Stimulated activated naive CD4-positive, alpha-beta T cell treated with Interleukin-2 at 50 U/mL for 16 hours (primary cell): ENCODE measurements at places on chromosomes 6 and 20.
A peak's percentile ranks its signal among the peaks of the same experiment; 100 is the strongest.

DNA sequence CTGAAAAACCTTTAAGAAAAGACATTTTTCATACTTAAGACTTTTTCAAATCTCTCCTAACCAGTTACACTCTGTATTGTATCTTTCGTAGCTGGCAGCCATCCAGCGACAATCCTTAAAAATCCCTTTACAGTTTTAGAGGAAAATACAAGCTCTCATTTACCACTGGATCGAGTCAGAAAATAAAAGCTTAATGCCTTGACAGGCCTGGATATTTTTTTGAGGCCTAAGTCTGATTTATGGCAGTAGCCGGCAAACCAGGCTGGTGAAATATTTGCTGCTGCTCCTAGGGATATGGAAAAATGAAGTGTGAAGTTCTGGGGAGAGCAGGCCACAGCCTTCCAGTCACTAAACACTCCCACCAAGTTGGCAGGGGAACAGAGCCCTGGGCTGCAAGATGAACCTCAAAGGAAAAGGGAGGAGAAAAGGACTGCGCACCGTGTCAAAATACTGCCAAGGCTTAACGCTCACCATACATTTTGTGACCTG is 213.0 kb upstream of the SUPT3H start:
- DNase-seq, result no peak

DNA sequence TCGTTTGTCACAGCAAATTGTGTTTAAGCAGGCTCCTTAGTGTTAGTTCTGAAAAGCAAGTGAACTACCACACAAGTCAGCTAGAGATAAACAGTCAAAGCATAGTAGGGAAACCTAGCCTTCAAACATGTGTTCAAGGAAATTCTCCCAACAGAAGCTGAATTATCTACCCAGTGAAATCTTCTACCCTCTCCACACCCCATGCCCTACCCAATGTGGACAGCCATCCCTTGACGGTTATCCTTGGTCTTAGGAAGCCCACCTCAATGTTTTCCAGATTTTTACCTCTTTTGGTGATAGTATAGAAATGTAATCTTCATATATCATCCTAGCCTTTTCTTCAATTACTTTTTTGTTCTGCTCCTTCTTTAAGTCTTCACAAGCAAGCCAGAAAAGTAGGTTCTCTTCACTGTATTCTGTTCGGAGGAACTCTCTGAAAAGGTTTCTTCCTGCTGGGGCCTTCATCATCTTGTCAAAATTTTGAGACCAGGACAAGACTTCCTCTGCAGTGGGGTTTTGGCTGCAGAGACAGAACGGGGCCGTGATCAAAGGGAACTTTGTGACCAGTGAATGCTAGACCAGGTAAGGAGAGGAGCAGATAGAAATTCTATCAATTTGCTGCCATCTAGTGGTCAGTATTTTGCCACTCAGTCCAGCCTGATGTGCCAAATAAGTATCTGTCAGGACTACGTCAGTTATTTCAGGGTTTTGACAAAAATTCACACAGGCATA is 21.6 kb upstream of the MTRF1L start:
- DNase-seq, result peak; percentile 6

DNA sequence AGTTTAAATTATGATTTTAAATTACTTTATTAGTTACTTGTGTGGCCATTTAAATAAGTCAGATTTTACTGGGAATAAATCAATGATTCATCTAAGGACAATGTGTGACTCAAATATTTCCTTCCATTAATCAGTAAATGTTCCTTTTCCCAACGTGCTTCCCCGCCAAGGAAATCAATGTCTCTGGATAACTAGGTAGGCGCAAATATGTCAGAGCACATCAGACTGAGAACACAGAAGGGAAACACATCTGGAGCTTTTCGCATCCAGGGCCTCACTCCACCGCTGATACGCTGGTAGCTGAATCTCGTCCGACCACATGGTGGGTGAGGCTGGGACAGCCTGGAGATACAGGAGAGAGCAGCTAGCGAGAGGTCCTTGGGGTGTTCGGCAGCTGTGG is 56.4 kb upstream of the RPS6KA2 start:
- DNase-seq, result no peak

DNA sequence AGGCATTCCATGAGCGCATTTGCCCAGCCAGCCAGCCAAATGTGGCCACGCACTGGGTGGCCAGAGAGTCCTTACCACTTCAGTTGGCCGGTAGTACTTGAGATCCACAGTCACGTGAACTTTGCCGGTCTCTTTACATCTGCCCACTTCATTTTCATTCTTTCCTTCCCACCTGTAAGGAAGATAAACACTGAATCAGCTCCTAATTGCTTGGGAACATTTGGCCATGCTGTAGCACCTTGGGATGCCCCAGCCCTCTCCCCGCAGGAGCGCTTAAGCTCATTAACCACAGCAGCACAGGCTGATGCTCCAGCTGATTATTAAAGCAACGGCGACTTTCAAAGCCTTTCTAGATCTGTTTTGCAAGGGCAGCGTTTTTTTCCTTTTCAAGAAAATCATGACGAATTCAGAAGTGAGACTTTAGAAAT is 116.6 kb downstream of the FOXC1 start:
- no peak for DNase-seq

DNA sequence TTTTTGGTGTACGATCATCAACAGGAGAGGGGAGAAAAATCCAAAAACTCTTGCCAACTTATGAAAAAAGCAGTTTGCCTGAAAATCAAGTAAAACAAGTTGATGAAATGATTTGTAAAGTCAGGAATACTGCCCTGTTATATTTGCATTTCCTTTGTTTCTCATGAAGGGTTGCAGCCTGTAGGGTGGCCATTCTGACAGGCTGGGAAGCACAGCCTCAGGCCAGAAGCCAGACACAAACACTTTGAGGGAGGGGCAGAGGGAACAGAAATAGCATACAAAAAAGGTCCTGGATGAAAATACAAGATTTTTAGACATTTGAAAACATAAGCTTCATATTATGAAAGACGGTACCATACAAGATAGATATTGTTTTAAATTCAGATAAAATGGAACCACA is 109.8 kb downstream of the DTNBP1 start:
- DNase-seq, result no peak

GRCh38 chr6:168305863-168306262 is 13.7 kb downstream of the DACT2 start:
- DNase-seq, result no peak

GRCh38 chr20:12870588-12870987 is 138.2 kb upstream of the SPTLC3 start:
- no peak for DNase-seq

DNA sequence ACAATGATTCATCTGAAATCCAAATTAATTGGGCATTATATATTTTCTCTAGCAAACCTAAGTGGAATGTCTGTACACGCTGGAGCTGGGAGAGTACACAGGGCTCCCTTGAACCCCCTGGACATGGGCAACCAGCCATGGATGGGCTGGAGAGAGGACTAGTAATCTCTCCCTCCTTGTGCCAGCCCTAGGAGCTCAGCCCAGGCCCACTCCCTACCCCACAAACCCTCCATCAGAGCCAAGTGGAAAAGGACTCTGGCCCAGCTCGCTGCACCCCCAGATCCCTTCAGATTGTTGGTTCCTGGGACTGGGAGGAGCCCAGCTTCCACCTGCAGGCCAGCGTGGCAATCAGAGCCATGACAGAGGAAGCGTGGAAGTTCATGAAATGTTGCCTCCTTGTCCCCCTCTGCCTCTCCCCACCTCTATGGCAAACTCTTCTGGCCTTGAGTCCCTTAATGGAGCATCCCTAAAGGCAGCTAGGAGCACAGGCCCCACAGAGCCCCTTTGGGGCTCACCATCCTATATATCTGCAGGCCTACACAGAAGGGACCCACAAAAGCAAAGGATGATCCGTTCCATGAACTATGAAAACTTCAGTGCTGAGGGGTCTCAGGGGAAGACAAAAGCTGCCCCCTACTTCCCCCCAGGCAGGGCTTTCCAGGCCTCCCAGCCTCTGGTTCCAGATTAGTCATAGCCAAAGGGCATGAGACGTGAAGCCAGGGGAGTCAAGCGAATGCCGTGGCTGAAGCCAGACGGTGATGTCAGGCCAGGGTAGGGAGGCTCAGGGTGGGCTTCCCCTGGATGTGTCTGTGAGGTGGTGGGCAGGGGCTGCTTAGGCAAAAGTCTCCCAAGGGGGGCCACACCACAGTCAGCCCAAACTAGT is 126.4 kb upstream of the MAFB start:
- no peak for DNase-seq

- no peak for DNase-seq
Observed at GRCh38 chr20:11266571-11266970, 592.8 kb upstream of the JAG1 start.

GRCh38 chr20:49635866-49636265 is 67.9 kb upstream of the PTGIS start:
- no peak for DNase-seq

GRCh38 chr6:79605968-79606764 is 25.0 kb upstream of the SH3BGRL2 start:
- no peak for DNase-seq

DNA sequence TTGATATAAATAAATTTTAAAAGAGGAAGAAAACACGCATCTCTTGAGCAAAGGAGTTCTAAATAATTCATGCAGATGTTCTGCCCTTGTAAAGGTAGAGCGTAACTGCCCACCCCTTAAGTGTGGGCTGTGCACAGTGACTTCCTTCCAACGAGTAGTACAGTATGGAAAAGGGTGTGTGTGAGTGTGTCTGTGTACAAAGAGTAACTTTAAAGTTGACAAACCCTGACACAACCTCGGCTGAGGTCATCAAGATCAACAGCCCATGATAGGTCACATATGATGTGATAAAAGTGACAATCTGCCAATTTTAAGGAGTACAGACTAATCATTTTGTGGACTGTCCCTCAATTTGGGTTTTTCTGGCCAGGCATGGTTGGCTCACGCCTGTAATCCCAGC is 225.7 kb downstream of the ATXN1 start:
- no peak for DNase-seq

- no peak for DNase-seq
Observed at GRCh38 chr20:36917943-36918342, 33.6 kb downstream of the SAMHD1 start.

DNA sequence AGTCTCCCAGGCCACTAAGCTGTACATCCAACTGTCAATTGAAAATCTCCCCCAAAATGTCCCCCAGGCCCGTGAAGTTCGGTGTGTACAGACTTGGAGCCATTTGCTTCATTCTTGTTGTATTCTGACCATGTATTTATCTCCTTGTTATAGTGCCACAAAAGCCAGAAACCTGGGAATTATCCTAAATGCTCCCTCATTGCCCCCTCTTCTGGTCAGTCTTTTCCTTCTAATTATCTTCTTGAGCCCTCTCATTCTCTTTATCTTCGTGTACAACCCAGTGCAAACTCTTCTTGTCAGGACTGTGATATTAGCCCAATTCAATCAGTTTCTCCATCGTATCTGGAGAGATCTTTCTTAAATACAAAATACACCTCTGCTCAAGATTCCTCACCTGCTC is 64.7 kb downstream of the RFX6 start:
- no peak for DNase-seq

GRCh38 chr20:57432862-57433491 is 41.8 kb downstream of the RBM38 start:
- DNase-seq, result peak; percentile 44

DNA sequence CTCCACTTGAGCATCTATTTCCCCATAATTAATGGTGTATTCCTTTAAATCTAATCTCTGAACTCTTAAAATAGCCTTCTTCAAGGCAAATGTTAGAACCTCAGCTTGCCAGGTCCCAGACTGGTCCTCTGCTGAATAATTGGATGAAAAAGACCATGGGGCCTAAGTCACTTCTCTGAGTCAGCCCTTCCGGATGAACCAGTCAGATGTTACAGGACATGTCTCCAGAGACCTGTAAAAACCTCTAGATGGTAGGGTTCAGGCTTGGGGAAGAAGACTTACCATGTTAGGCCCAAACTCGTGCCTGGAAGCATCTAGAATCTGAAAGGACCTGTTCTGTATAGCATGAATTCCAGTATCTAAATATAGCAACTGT is 97.3 kb downstream of the CDKAL1 start:
- no peak for DNase-seq

DNA sequence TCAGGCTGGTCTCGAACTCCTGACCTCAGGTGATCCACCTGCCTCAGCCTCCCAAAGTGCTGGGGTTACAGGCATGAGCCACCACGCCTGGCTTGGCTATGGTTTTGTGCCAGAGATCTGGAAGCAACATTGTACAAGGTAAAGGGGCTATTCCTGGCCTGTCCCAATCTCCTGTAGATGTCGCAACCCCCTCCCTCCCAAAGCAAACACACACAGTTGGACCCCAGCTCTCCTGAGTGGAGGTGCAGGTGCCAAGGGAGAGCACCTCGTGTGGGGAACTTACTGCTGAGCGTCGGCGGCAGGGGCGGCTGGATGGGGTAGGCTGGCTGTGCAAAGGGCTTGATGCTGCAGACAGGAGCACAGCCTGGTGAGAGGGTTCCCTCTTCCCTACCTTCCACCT is 8.8 kb downstream of the RPL10A start:
- no peak for DNase-seq

DNA sequence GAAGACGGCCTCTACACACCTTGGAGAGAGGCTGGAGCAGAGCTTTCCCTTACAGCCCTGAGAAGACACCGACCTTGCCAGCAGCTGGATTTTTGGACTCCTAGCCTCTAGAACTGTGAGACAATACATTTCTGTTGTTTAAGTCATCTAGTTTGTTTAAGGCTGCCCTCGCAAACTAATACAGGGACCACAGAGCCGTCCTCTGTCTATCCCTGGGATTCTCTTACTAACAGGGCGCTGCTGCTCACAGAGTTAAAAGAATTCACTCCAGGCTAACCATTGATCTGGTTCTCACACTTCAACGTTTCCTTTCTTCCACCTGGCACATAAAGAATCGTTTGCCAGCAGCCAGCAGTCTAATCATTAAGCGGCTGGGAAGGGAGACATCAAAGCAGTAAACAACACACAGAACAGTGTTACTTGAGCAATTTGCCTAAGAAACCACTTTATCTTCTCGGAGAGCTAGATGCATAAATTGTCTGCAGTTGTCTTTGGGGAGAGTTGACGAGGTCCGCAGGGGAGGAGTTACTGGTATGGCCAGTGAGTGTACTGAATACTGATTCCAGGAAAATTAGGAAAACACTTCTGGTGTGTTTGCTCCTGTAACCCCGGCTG is 103.5 kb upstream of the AKAP12 start:
- no peak for DNase-seq

DNA sequence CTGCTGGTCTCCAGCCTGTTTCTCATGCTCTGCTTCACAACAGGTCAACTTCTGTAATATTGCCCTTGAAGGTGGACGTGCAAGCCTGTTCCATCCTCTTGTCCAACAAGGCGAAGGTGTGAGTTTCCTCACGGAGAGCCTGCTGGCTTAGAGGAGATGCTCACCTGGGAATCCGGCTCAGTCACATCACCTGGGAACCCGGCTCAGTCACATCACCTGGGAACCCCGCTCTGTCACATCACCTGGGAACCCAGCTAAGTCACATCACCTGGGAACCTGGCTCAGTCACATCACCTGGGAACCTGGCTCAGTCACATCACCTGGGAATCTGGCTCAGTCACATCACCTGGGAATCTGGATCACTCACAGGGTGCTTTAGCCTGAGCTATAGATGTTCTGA is 230.1 kb downstream of the ERMARD start:
- DNase-seq, result no peak

DNA sequence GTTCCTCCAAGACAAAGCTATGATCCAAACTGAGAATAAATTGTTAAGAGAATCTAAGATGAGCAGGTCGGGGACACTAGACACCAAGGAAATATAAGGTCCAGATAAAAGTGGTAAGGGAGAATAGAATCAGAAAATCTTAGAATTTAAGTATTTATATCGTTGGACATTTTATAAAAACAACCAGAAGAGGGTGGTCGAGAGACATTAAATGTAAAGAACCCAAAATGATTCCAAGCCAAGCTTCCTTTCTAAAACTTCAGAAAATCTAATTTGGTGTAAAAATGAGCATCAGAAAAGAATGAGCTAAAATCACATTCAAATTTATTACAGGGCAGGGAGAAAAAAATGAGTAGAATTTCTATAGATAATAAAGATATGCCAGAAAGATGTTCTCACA is 97.8 kb upstream of the OGFRL1 start:
- DNase-seq, result no peak
